ENCODE measurements at places on chromosomes 1 and 21.

DNA sequence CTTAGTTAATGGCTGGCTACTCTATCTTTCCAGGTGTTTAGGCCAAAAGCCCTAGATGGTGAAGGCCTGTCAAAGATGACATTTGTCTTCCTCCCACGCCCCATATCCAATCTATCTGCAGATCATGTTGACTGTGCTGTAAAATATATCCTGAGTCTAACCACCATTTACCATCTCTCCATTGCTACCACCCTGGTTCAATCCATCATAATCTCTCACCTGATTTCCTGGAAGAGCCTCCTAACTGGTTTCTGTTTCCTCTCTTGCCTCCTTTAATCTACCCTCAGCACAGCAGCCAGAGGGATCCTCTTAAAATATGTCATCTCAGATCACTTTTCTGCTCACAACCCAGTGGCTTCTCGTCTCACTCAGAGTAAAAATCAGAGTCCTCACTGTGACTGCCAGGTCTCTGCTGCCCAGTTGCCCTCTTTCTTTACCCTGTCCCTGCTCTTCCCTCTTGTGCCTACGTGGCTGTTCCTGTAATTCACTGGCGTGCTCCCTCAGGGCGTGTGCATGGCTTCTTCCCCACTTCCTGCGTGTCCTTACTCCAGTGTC is 17.8 kb downstream of the TMEM50A start:
- no peak for DNase-seq

DNA sequence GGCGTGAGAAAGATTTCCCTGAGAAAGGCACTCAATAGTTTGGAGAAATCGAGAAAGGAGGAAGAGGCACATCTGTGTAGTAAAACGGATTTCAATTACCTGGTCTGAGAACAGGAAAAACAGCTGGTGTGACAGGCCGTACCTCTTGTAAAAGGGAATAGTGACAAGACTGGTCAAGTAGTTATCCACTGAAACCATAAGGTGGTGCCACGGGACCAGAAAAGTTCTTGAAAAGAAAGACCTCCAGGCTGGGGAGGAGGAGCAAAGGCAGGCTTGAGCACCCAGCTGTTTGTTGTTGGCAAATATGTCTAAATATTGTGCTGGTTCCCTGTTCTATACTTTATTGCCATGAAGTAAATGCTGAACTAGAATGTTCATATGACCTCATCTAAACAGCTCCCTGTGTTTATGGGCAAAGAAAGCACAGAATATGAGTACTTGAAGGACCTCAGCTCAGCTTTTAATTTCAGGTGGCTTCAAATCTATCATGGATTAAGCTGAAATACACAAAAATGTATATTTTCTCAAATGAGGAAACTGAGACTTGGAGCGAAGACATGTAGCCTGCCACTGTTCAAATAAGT is 4.0 kb downstream of the HAO2 start:
- peak; percentile 70 for DNase-seq

DNA sequence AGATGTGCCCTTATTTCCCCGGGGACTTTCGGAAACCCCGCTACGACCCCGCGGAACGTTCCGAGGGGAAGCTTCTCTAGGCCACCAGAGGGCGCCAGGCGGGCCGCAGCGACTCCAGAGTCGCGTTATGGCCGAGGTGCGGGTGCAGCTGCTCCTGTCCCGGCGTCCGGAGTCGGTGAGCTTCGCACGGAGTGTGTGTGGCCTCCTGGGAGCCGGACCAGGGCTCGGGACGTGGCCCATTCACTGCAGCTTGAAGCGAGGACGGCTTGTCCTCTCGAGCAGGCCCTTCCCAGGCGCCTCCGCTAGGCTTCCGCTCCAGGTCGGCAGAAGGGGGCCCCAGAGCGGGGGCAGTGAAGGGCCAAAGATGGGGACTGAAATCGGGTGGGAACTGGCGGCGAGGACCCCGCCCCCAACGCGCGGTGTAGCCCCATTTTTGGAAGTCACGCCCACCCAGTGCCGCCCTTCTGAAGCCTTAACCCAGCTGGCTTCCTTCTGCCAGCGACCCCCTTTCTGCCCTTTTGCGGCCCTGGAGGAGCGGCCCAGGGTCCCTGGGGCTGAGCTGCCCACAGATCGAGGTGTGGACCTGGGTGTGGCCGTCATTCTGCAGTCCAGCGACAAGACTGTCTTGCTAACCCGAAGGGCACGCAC is at the start of gene NUDT17:
Gene NUDT17, plus strand, starts transcription at position 117 of the 648 bp plus-strand sequence. Its CDS starts 11 bp downstream, at position 128.
- DNase-seq = peak; percentile 94

DNA sequence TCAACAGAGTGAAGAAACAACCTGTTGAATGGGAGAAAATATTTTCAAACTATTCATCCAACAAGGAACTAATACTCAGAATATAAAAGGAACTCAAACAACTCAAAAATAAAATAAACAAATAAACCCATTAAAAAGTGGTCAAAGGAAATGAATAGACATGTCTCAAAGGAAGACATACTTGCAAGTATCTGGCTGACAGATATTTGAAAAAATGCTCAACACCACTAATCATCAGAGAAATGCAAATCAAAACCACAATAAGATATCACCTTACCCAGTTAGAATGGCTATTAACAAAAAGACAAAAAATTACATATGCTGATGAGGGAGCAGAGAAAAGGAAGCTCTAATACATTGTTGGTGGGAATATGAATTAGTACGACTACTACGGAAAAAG is 38.2 kb downstream of the TNFSF4 start:
- no peak for DNase-seq

- no peak for DNase-seq
Measured at GRCh38 chr1:108554682-108555427, 5.0 kb upstream of the EEIG2 start.

DNA sequence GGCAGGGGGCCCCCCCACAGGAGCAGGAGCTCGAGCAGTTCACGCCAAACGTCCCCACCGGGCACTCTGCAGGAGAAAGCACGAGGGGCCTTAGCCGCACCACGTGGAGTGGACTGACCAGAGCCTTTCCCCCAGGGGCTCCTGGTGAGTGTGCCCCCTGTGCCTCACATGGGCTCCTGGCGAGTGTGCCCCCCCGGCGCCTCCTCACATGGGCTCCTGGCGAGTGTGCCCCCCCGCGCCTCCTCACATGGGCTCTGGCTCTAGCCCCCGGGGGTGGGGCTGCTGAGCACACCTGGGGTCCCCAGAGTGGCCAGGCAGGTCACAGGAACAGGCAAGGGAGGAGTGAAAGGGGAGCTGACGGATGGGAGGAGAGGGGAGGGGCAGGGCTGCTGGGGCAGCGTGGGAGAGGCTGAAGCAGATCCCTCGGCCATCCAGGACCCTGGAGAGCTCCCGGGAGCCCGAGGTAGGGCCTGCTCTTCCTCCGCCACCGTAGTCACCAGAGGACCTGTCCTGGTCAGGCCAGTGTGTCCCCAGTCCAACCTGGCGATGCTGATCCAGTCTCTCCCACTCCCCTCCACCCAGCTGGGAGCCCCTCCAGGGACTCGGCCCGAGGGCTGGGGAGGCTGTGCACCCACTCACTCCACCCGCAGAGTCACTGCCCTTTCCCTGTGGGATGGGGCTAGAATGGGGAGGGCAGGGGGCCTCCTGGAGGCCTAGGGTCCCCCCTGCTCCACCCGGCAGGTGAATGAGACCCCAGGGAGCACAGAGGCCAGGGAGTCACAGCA is 47.6 kb downstream of the ARHGEF16 start:
- DNase-seq = peak; percentile 41

- no peak for DNase-seq
Measured at GRCh38 chr21:37527103-37527502, 160.5 kb downstream of the DYRK1A start.

GRCh38 chr1:233105225-233105624 is 154.8 kb downstream of the NTPCR start:
- DNase-seq = no peak

Data from NAMALWA (cell line).